ENCODE measurements at places on chromosomes 2 and 18.

GRCh38 chr18:29003194-29003593 lies 826.3 kb upstream of the CDH2 start:
- no peak for DNase-seq

GRCh38 chr2:231200805-231201474 lies 2.5 kb downstream of the ARMC9 start:
- peak; percentile 89 for DNase-seq

- no peak for DNase-seq
Measured at GRCh38 chr2:104863146-104863467, 9.2 kb downstream of the POU3F3 start.

- no peak for DNase-seq
Measured at GRCh38 chr2:30204281-30204680, 27.1 kb upstream of the LBH start.

DNA sequence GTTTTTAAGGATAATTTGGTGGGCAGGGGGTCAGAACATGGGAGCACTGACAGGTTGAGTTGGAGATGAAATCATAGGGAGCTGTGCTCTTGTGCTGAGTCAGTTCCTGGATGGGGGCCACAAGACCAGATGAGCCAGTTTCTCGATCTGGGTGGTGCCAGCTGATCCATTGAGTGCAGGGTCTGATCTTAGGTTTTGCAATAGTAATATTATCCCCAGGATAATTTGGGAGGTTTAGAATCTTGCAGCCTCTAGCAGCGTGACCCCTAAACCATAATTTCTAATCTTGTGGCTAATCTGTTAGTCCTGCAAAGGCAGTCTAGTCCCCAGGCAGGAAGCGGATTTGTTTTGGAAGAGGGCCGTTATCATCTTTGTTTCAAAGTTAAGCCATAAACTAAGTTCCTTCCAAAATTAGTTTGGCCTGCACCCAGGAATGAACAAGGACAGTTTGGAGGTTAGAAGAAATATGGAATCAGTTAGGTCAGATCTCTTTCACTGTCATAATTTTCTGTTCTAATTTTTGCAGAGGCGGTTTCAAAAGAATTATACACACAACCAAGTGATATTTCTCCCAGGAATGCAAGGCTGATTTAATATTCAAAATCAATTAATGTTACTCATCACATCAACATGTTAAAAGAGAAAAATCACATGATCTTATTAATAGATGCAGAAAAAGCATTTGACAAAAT lies 23.0 kb downstream of the DBI start:
- peak; percentile 56 for DNase-seq

DNA sequence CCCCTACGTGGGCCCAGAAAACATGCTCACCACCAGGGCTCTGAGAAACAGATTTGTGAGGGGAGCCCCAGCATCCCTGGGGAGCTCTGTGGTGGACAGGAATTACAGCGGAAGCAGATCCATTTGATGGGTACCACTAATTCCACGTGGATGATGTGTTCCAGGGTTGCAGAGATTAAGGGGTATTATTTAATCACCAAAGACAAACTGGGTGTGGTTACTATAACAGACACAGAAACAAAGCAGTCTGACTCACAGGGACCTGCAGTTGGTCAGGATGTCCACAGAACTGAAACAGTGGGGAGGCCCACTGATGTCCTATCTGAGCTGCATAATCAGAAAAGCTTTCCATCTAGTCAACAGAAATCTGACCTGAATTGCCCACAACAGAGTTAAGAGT lies 65.8 kb downstream of the PSMG2 start:
- DNase-seq = peak; percentile 51

- peak; percentile 31 for DNase-seq
Measured at GRCh38 chr2:207283356-207283755, 117.6 kb upstream of the KLF7 start.

DNA sequence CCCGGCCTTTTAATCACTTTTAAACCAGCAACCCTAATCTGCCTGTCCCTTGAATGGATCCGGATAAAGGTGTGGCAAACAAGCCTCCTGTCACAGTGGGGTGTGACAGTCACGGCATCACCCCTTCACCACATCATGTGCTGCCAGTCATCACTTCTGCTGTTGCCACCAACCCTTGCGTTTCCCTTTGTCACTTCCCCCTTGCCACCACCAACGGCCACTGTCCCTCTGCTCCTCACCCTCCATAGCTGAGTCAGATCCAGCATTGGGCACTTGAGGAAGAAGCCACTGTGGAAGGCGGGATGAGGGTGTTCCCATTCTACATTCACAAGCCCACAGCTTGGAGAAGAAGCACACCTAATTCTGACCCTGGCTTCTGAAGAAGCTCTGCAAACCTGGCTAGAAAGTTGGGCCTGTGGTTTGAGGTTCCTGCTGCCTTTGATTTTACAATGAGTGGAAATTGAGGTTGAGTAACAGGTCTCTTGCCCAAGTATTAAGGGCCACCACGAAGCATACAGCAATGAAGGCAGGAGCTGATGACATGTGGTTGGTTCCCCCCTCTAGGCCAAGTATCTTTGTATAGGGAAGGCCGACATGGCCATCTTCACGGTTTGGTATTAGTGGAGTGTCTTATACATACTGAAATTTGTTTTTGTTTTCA lies 22.9 kb upstream of the DARS1 start:
- no peak for DNase-seq

- DNase-seq = no peak
Measured at GRCh38 chr18:33467531-33467930, 27.0 kb upstream of the CCDC178 start.

GRCh38 chr2:11121099-11121822 lies 34.0 kb upstream of the SLC66A3 start:
- peak; percentile 66 for DNase-seq

- no peak for DNase-seq
Measured at GRCh38 chr2:46460241-46460921, 19.0 kb upstream of the TMEM247 start.

DNA sequence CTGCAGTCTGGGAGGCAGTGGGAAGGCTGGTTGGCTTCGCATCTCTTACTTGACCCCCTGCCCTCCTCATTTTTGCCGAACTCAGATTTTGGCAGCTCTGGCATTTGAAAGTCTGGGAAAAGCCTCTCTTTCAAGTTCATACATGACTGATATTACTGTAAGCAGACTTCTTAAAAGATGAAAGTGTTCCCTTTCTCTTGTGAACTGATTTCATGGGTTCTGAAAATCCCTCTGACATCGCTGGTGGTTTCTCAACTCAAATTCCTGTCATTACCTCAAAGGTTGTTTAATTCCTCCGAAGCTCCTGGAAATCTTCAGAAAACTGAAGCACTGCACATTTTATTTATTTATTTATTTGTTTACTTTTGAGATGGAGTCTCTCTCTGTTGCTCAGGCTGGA lies 16.9 kb upstream of the SLC38A11 start:
- no peak for DNase-seq

DNA sequence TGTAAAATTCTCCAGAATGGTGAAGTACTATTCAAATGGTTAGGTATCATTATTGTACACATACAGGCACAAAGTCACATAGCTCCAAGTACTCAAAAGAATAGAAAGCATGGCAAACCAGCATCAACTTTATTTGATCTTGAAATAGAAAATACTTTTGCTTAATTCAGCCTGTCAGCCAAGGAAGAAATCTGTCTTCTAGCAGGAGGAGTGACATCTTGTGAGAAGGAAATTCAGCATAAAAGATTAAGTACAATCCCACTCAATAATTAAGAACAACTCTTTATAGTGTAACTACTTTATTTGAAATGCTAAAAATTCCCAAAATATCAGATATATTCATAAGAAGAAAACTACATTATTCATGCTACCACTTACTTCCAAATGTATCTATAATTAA lies 15.8 kb downstream of the DNAJC27 start:
- no peak for DNase-seq

GRCh38 chr2:98902209-98903063 lies 33.6 kb downstream of the CRACDL start:
- DNase-seq = no peak

- DNase-seq = no peak
Measured at GRCh38 chr2:183292028-183292427, 167.8 kb downstream of the NUP35 start.

- DNase-seq = peak; percentile 8
Measured at GRCh38 chr2:206112846-206113547, 27.0 kb upstream of the INO80D start.

- no peak for DNase-seq
Measured at GRCh38 chr2:226865710-226866109, 29.9 kb downstream of the RHBDD1 start.

DNA sequence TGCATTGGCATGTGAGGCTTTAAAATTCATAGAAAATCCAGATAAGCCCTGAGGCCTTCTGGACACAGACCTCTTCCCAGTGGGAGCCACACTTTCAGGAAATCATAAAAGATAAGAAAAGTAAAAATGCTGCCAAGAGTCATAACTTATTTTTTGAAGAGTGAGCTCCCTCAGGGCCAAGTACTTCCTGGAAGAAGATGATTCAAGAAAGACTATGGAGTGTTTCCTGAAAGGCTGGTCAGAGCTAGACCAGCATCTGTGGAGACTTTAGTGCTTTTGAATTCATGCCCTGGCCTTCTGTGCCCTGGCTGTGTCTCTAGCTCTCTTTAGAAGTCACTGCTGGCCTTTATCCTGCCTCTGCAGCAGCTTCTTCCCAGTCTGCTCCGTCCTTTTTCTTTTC lies 6.4 kb upstream of the XDH start:
- DNase-seq = peak; percentile 73

DNA sequence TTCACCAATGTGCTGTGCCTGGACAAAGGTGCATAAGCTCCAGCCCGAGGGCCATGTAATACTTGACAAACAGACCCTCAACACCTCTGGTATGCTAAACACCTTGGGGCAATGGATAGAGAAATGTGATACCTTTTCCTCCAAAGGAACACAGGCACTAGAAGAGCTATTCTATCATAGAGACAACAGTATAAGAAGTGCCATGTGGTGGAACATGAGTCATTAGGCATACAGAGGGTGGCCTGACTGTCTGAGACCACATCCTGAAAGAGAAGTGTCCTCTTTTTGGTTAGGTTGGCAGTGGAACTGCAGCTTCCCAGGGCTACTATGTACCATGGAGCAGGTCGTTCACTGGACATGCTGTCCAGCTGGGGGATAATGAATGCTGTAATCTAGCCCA lies 153.9 kb downstream of the INSIG2 start:
- no peak for DNase-seq

DNA sequence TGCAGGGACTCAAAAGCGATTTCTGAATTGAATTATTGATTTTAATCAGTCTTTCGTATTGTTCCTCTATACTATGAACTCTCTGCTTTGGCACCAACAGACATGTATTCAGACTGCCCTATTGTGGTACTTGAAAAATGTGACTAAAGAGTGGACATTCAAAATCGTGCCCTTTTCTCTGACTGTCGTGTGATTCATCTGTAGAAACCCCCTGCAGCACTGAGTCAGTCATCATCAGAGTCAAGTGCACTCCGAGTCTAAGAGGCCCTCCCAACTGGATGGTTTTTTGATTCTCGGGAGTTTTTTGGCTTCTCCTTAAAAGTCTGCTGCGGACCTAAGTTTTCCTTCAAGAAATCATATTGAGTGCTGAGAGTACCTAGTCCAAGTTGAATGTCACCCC lies 96.4 kb upstream of the FOSL2 start:
- peak; percentile 91 for DNase-seq

DNA sequence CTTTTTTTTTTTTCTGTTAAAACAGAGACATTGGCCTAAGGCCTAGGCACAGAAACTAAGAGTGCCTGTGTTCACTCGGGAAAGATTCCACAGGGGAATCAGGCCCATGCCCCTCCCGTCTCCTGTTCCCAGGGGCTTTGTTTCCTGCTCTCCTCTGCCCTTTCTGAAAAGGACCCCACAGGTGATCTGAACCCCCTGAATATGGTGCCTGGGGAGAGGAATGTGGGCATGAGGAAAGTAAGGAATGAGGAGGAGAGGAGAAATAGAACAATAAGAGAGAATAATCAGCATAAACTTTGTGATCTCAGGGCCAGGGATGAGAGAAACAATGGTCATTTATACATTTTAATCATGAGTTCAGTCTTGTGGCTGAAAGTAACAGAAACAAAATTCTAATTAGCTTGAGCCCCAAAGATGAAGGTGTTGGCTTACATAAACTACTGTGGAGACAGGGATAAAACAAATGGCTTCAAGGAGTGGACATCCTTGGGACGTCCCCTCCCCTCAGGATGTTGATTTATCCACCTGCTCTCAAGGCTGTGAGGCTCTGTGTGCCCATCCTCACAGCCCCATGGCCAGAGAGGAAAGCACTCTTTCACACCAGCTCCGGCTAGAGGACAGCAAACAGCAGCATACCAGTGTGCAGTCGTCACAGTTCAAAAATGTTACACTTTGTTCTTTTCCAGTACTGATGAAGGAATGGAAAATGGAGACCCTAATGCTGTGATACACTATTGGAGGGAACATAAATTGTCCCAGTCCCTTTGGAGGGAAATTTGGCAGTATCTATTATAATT lies 46.4 kb upstream of the MRPL33 start:
- peak; percentile 74 for DNase-seq

GRCh38 chr2:105570757-105571156 lies 171.9 kb upstream of the FHL2 start:
- no peak for DNase-seq

- no peak for DNase-seq
Measured at GRCh38 chr2:42851186-42851585, 58.8 kb upstream of the HAAO start.

DNA sequence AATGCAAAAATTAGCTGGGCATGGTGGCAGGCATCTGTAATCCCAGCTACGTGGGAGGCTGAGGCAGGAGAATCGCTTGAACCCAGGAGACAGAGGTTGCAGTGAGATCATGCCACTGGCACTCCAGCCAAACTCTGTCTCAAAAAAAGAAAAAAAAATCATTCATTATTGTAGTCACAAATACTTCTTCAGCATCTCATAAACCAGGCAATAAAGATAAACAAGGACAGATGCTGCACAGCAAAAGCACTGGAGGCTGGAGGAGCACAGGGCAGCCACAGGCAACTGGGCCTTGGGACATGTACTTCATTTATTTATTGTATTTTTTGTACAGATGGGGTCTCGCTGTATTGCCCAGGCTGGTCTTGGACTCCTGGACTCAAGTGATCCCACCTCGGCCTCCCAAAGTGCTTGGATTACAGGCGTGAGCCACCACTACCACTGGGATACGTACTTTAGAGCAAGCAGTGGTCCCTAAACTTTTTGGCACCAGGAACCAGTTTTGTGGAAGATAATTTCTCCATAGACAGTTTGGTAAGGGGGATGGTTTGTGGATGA lies 16.8 kb upstream of the MAT2A start:
- no peak for DNase-seq

DNA sequence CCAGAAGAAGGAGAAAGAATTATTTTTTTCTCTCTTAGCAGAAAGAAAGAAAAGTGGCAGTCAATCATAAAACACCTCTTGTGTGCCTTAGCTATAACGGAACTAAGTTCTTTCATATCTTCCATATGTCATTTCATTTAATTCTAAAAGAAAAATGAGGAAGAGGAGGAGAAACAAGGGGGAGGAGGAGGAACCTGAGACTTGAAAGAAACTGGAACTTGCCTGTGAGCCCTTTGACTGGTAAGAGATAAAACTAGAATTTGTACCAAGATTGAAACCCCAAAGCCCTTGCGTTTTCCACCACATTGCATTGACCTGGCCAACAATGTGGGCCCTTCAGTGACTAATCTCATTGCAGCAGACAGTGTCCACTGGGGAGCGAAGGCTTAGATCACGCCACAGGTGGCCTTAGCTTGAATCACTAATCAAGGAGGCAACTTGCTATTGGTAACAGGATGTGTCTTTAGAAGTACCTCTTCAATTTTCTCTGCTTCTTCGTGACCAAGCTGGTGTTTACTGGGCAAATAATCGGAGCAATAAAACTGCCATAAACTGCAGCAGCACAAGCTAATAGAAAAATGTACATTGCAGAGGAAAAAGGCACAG lies 307.9 kb downstream of the CLIP4 start:
- DNase-seq = no peak

Data from EL (cell line).